Activated CD4-positive, CD25-positive, alpha-beta regulatory T cell treated with anti-CD3 and anti-CD28 coated beads, Interleukin-2, amount 50 U/mL, for 24 hours (primary cell): ENCODE measurements at places on chromosomes 1 and 21.

- ATAC-seq: peak; percentile 30
Measured at GRCh38 chr21:26686278-26686677, 113.2 kb upstream of the CYYR1 start.

DNA sequence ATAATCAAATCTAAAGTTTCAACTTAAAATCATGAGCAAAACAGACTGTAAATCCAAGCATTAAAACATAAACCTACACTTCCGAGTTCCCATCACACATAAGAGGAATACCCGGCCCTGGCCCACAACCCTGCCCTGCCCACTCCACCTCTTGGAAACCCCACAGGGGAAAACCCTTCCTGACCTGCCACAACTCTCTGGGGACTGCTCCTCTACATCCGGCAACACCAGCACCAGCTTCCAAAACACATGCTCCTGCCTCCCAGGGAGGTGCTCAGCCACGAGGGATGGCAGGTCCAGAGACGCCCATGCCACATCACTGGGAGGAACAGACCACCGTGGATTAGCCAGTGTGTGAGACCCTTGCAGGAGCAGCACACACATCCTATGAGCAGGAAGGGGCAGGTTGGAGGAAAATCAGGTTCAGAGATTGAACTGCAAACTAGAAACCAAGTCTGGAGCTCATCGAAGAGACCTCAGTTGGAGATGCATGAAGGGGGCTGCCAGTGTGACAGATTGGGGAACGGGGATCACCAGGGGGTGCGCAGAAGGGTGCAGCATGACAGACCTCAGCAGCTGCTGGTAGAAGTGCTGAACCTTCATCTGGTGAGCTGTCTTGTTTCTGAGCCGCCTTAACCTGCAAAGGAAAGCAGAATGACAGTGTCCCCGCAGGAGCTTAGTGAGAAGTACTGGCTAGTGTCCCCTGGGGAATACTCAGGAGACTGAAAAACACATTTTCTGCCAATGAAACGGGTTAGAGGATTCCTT is 25.8 kb upstream of the LSS start:
- no peak for ATAC-seq

DNA sequence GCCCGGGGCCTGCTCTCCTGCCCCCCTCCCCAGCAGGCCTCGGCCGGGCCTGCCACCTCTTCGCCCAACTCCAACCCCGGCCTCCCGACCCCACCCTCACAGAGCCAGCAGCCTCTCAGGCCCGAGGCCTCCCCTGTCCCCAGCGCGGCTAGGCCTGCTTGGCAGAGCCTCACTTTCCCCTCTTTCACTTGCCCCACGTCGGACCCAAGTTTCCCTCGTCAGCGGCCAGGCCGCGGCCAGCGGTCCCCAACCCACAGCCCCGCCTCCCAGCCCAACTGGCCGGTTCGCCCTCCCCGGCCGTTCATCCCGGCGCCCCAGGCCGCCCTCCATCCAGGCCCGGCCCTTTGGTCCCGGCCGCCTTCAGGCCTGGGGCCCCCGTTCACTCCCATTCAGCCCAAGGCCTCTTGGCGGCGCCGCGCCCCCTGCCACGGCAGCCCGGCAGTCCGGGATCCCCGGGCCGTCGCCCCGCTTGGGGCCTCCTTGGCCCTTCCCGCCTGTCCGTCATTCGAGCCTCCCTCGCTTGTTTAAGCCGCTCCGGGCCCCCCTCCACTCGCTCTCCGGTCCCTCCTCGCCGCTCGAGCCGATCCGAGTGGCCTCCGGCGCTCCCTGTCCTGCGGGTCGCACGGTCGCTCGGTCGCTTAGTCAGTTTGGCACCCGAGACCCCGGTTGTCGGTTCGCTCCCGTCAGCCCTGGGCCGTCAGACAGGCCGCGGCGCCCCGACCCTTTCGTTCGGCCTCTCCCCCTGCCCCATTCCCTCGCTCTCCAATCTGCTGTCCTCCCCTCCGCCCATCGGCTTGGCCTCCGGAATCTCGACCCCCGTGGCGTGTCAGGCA is 1.4 kb downstream of the LRRC41 start:
- ATAC-seq: peak; percentile 22

DNA sequence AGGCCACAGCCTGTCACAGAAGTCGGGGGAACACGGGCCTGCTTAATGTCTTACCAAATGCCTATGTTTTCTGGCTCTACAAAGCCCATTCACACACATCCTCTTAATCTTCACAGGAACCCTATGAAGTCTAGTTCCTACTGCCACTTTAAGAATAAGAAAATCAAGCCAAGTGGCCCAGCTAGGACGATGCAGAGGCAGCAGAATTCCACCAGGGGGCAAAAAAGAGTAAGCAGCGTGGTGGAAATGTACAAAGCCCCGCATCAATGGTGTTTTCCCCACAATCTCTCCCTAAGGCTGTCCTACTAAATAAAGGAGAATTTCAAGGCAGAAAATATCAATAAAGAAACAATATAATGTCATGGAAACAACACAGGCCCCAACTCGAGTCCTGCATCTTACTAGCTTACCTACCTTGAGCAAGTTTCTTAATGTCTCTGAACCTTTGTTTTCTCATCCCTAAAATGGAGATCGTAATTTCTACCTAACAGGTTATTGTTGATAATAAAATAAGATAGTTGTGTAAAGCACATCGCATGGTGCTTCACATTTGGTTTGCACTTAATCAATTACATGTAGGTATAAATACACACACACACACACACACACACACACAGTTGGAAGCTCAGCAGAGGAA is 21.4 kb downstream of the SEC16B start:
- ATAC-seq: no peak

DNA sequence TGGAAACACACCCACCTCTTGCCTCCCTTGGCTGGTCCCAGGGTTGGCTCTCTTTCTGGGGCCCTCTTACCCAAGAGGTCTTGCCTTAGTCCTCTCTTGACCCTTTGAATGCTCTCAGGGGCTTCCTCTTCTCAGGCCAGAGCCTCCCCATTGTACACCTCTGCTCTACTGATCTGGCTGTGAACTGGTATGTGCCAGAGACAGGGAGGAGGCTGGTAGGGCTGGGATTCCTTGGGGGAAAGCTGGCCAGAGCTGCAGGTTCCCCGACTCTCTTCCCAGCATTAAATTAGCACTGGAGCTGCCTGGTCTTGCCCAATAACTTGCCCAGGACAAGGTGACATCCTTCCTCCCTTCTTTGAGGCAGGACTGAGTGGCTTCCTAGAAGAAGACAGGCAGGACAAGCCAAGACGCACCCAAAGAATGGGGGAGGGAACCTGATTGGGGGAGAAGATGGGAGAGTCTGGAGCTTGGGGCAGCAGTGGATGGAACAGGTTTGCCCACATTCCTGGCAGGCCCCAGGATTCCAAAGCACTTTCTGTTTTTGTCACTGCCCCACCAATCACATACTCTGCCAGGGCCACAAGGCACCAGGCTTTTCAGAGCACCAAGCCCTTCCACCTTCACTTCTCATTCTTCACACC is 37.2 kb upstream of the CITED4 start:
- no peak for ATAC-seq

DNA sequence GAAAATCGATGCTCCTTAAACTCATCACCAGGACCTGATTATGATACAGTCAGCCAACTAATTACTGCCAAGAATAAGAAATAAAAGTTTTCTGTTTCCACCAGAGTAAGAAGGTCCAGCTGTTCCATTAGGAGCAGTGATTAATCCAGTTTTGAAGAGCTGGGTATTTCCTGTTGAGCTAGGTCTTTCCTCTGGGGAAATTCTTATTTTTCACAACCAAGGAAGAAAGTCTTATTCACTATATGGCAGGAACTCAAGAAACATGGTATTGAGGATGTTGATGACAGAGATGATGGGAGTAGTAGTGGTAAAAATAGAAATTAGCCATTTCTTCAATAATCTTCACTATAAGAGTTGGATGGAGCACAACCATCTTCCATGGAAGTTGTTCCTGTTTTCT is 374.6 kb upstream of the RUNX1 start:
- ATAC-seq: no peak

DNA sequence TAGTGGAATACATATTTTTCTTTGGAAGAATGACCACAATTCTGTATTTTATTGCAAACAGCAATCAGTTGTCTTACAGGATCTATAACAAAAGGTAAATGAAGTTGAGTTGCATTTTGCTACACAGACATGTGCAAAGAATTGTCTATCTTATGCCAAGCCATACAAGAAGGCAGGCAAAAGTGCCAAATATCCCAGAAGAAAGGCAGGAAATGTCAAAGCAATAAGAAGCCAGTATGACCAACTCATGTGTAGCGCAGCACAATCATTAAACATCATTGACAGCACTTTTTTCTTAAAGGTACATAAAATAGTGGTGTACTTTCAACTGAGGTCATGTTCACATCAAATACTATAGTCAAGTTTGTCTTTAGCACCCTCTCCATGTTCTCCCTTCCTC is 42.7 kb downstream of the NIBAN1 start:
- ATAC-seq: no peak
